ENCODE measurements at places on chromosomes 1 and 21.

GRCh38 chr21:45917241-45917640, 64.3 kb upstream of the COL6A1 start:
- DNase-seq: no peak

DNA sequence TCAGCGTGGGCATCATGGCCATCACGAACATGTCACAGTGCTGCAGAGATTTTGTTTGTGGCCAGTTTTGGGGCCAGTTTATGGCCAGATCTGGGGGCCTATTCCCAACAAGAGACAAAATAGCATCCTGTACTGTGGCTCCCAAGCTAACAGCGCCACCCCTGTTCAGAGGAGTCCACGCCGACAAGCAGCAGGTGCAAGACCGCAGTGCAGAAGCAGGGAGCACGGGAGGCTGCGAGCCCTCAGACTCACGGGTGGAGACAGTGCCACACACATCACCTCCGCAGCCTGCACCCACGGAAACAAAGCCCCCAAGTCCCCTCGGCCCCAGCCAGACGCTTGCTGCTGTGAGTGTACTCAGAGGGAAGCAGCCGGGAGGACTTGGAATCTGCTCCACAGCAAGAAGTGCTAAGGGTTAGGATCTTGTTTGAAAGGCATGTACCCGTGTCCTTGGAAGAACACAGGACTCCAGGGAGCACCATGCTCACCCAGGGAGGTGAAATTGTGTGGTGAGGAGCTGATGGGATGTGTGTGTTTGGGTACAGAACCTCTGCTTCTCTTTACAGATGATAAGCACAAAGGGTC, 7.1 kb downstream of the TCP10L start:
- DNase-seq: no peak

DNA sequence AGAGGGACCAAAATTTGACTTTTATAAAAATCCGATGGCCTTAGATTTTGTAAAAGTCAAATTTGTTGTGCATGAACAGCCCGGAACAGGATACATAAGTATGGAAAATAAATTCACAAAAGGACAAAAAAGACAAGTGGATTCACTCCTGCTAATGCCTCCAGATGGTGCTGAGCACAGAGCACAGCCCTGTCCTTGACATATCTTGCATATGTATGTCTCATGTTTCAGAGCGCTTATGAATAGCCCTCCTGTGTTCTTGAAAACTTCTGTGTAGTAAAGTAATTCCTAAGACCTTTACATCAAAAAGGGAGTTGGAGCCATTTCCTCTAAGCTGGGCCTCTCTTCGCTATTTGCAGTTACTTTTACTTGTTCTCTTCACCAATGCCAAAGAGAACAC, 110.7 kb upstream of the RAB3GAP2 start:
- DNase-seq: no peak

DNA sequence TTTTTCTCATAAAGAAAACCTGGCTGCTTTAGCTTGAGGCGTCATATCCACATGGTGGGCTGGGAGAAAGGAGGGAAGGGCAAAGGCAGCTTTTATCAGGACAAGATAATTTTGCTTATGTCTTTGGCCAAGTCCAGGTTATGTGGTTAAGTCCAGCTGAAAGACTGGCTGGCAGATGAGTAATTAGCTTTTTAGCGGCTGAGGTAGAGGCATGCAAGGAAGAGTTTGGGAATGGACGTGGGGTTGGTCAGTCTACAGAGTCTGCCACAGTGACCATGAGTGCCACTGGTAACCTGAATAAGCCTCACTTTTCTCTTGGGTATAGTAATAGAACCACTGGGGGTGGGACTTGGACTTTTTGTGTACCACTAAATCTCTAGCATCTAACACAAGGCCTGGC, 39.8 kb downstream of the NEK7 start:
- DNase-seq: no peak

DNA sequence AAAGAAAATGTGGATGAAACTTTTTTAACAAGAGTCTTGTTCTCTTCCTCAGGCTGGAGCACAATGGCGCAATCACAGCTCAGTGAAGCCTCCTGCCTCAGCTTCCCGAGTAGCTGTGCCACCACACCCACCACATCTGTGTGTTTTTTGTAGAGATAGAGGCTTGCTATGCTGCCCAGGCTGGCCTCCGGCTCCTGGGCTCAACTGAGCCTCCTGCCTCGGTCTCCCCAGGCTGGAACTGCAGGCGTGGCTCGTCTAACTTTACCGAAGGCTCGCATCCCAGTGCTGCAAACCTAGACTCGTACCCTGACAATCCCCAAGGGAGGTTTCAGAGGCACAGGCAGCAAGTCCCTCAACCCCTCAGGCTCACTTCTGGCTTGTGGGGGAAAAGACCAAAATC, 14.5 kb downstream of the SSU72 start:
- no peak for DNase-seq

- DNase-seq: no peak
Measured at GRCh38 chr1:56825436-56825835, 6.2 kb upstream of the FYB2 start.

- no peak for DNase-seq
Measured at GRCh38 chr1:239802275-239802674, 289.4 kb upstream of the FMN2 start.

DNA sequence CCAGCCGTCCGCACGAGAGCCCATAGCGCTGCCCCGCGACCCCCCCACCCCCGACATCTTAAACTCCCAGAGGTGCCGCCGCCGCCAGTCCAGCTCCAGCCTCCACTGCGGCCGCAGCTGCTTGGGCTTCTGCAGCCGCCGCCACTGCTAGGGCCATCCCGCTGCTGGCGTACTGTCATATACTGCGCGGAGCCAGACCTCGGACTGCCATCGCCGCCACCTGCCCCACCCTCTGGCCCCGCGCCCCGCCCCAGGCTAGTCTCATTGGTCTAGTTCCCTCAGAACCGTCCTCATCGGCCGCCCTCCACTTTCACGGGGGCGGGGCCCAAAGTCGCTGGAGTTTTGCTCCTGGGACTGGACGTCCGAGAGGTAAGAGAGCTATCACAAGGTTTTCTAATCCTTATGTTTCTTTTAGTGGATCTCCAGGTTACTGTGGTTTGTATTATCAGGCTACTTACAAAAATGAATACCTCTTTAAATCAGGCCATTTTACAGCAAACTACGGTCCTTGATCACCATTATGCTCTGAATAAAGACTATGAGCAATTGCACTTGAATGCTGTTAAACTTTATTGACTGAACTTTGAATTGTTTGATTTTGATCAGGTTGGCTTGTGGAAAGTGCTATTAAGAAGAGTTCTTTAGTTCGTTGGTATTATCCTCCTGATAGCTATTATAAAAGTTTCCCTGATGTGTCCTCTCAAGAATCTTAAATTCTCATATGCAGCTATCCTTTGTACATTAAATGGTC, 2.8 kb upstream of the CD1D start:
- DNase-seq: no peak

DNA sequence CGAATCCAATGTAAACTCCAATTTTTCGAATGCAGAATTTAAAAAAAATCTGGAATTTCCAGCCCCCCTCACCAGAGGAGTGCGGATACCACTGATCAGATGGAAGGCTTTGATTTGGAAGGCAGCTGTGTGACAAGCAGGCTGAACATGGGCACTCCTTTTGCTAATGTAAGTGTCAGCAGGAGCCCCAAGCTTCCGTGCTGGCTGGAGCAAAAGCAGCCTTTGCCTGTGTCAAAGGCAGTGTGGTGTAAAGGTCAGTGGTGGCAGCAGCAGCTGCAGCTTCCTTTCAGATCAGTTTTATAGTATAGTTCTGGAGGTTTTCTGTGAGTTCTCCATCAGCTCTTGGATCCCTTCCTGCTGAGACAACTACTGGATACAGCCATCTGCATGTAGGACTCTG, 259.9 kb downstream of the CTH start:
- no peak for DNase-seq

- DNase-seq: peak; percentile 59
Measured at GRCh38 chr1:160567858-160568682, 11.2 kb downstream of the CD84 start.

DNA sequence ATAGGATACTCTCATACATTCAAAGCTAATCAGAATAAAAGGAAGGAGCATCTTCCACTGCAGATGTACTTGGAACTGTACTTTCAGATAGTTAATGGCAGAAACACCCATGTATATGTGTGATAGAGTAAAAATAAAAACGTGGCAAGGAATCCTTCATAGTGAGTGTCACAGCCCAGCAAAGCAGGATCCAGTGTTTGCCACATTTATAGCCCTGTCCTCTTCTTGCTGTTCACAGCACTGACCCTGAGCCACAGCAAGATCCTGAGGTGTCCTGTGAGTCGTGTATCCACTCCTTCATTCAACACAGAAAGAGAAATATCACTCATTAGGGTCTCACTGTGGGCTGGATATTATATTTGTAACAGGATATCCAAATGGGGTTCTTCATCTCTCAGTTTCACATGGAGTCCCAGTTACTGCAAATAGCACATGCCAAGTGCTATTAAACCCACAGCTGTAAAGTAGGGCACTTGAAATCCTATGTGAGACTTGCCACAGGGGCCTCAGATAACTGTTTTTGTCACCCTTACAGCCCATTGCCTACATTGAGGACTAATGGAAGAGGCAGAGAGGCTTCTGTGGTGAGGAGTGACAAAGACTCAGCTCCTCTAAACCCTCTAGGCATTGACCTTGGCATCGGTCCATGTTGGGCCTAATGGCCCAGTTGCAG, 41.3 kb downstream of the CYP2J2 start:
- no peak for DNase-seq

- no peak for DNase-seq
Measured at GRCh38 chr1:45820788-45821187, 17.4 kb downstream of the MAST2 start.

DNA sequence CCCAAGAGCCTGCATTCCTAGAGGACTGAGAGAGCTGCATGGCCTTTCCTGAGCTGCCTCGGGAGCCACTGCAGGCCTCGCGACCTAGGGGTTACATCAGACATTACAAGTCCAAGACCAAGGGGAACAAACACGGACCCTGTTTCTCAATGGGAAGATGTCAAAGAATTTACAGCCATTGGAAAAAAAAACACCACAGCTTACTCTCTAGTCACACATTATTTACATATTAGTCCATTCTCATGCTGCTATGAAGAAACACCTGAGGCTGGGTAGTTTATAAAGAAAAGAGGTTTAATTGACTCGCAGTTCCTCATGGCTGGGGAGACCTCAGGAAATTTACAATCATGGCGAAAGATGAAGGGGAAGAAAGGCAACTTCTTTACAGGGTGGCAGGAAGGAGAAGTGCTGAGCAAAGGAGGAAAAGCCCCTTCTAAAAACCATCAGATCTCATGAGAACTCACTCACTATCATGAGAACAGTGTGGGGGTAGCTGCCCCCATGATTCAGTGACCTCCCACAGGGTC, 8.4 kb upstream of the PRMT2 start:
- no peak for DNase-seq

- DNase-seq: no peak
Measured at GRCh38 chr1:198543670-198544260, 3.3 kb upstream of the ATP6V1G3 start.

DNA sequence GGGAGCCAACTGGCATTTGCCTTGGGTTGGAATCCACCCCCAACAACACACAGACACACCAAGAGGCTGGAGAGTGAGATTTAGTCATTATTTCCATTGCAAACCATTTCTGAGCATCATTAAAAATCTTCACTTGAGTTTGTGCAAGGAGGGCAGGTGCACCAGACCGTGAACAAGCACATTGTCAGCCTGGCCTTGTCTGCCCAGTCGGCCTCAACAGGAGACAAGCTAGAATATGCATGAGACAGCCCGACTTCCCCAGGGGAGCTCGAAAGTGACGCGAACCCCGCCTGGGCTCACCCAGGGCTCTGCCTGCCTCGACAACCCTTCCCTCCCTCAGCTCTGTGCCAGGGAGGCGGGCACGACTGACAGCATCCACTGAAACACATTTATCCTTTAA, 15.4 kb upstream of the GUCA2B start:
- DNase-seq: no peak

- DNase-seq: no peak
Measured at GRCh38 chr1:38474738-38475623, 384.6 kb downstream of the RRAGC start.

DNA sequence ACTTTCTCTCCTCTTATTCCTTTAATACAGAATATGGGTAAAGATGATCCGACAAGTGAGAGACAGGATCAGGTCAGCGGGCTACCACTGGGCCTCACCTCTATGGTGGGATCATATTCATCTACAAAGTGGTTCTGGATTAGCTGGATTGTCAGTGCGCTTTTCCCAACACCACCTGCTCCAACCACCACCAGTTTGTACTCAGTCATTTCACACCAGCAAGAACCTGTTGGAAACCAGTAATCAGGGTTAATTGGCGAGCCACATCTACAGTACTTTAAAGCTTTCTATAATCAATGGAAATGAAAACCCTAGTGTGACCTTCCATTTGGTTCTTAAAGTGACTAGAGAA, 643 bp downstream of the NRAS start:
- no peak for DNase-seq

DNA sequence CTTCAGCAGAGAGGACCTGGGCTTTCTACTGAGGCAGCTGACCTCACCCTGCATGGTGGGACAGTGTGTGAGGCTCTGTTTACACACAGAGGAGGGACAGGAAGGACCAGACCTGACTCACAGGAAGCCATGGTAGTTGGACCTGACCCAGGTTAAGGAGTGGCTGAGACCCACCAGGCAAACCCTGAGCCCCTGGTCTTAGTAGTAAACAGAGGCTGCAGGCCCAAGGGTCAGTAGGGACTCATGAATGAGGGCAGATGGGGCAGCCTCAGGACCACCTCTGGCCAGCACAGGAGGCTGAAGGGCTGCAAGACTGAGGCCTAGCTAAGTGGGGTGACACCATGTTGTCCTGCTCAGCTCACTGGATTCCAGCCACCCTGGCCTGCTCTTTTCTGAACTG, 273.2 kb downstream of the GRIK3 start:
- no peak for DNase-seq

DNA sequence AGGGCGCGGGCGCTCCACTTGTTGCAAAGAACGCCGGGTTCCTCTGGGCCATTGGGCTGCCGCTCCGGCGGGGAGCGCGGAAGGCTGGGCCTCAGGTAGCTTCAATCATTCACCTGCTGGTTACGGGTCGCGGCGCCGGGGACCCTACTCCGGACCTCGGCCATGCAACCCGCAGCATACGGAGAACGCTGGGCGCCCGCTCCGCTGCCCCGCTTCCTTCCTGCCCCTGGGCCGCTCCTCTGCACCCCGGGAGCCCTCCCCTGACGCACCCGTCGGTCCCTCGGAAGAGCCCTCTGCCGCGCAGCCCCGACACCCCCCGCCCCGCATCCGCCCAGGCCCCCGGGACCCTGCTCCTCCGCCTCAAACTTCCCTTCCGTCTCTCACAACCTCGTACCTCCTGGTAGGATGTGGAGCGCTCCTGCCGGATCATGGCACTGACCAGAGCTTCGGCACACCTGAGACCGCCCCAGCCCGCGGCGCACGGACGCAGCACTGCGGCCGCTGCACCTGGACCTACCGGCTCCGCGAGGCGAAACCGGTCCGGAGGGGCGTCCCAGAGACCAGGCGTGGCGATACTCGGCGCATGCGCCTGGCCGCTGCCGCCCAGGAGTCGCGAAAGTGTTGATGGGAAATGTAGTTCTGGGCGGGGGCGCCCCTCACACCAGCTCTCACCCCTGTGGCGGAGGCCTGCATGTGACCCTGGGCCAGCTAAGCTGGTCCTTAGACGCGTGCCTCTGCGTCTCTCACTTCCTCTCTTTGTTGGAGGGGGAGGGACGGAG, at the start of gene PACC1:
TSS of gene PACC1 (minus strand) at position 559 of the 779 bp plus-strand sequence. CDS start at position 430, 129 bp downstream.
- DNase-seq: peak; percentile 94

GRCh38 chr1:59688976-59689375, 125.8 kb upstream of the HOOK1 start:
- DNase-seq: peak; percentile 54

GRCh38 chr21:25859235-25859929, 124.6 kb downstream of the GABPA start:
- DNase-seq: no peak
